ENCODE measurements at places on chromosomes 5 and 9.

DNA sequence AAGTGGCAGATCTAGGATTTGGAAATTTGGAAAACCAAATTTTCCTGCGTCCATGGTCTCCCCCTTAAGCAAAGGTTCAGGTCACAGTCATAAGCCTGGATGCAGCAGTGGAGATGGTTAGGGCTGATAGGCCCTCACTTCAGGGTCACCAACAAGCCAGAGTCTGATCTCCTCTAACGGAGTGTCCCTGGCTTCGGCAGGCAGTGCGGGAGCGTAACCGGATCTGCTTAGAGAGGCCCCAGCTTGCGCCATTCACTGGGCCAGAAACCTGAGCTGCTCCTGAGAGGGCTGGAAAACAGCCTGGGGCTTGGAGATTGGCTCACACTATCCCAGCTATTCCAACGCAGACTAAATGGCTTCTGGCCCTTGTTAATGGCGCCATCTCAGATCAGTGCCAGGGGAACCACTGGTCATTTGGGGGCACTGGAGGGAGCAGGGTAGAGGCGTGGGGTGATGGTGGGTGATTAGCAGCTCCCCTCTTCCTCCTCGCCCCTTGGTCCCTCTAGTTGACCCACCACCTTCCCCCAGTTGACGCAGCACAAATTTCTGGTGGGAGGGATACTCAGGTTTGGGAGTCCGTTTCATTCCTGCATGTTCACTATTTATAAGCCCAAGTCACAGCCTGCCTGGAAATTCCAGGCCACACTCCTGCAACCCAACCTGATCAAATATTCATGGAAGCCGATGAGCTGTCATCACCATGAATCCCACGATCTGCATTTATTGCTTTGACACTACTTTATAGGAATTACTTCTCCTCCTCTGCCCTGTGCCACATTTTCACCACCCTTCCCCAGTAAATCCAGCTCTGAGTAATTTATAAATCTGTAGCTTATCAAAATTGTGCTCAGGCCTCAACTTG lies 134.6 kb upstream of the CPEB4 start:
- no peak for DNase-seq

GRCh38 chr5:10862085-10862484 lies 101.1 kb upstream of the DAP start:
- DNase-seq: peak; percentile 29

- DNase-seq: no peak
Observed at GRCh38 chr5:169168280-169168679, 132.7 kb downstream of the SLIT3 start.

DNA sequence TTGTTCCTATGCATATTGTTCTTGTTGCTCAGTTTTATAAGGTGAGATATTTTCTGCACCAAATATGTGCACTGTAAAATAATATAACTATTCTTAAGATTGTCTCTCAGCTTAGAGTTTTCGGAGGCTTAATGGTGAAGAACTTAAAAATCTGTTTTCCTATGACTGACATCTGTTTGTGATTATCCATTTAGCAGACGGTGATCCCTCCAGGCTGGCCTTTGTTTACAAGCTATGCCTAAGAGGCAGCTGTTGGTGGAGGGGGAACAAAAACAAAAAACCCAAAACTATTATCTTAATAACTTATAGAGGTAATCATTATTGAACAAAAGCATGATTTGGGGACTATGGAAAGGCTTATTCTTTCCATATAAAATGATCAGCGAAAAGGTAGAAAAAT lies 658 bp downstream of the PDCD1LG2 start:
- DNase-seq: no peak

DNA sequence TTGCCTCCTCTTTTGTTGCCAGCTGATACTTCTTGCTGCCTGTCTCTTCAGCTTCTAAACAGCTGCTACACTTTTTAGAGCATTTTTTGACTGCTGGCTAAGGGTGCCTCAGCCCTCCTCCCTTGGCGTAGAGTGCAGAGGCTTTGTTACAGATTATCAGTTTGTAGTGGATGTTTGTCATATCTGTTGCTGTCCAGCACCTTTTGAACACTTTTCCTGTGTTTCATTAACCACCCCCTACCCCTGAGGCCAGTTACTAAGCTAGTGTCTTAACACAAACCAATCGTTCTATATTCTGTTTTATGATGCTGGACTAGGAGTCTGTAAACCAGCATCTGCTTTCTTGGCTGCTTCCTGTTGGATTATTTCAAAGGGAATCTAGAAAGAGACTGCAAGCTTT lies 441.5 kb downstream of the DNAH5 start:
- no peak for DNase-seq

GRCh38 chr5:6652025-6652424 lies 18.8 kb downstream of the SRD5A1 start:
- no peak for DNase-seq

- DNase-seq: peak; percentile 34
Observed at GRCh38 chr9:136665111-136665703, 2.5 kb downstream of the EGFL7 start.

DNA sequence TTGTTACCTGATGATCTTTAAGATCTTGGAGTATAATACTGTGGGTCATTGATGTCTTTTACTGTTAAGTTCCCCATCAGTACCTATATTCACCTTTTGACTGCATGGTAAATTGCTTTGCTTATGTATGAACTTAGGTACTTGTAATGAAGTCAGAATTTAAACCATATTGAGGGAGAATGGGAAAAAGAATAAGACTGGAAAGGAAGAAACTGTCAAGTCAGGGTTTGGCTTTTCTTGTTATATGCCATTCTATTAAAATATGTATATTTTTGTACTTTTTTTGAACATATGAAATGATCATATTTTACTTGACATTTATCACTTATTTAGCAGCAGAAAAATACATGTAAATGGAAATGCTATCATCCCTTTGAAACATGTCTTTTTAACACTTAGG lies 58.6 kb downstream of the KIAA1958 start:
- DNase-seq: no peak

DNA sequence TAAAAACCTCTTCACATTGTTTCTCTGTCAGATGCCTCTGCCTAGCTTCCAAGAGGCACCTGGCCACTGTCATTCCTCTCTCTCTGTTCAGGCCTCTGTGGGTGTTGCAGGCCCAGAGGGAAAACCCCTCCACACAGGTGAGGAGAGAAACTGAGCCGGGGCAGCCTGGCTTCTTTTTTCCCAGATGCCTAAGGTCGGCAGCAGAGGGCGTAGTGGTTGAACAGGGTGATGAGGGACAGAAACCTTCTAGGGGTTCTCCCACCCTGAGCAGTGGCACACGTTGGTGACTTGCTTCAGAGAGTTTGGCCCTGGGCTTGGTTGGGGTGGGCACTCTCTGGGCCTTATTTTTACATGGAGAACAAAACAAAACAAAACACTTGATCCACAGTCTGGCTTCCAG lies 12.2 kb downstream of the IL9 start:
- DNase-seq: no peak

DNA sequence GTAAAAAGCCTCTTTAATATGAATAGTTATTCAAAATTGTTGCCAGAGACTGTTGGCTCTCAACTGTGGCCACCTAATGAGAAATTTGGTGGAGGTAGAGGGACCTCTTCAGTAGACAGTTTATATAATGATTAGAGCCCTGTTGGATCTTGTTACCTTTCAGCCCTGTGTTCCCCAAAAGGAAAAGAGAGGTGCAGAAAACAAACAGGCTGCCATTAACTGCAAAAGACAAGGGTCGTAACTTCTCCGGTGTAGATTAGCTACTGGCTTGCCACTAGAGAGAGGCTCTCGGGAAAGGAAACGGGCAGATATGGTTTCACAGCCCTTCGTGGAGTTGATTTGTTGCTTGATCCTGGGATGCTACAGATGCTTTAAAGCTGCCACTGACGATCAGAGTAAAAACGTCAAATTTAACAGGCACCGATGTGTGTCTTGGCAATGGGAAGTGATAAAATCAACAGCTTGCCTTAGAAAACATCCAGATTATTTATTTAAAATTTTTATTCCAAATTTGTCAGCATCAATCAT lies 7.8 kb downstream of the FST start:
- DNase-seq: no peak

- no peak for DNase-seq
Observed at GRCh38 chr9:21559402-21560280, 77.5 kb upstream of the IFNE start.

GRCh38 chr9:78954286-78954685 lies 617.5 kb upstream of the TLE4 start:
- DNase-seq: no peak

DNA sequence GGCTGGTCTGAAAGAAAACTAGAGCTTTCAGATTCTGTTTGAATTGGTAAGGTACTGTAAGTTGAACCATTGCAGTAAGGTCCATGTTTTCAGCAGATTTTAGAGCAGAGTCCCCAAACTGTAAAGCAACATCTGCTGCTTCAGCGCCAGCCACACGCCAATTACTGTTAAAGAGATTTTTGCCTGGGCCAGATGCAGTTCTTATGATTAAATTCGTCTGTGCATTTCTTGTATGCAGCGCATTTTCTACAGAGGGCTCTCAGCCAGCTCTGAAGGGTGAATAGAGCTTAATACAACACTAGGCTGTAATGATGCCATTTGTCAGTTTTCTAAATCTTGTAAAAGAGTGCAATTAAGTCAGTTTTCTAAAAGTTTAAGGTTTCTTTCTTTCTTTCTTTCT lies 246.3 kb downstream of the COX7C start:
- DNase-seq: no peak

DNA sequence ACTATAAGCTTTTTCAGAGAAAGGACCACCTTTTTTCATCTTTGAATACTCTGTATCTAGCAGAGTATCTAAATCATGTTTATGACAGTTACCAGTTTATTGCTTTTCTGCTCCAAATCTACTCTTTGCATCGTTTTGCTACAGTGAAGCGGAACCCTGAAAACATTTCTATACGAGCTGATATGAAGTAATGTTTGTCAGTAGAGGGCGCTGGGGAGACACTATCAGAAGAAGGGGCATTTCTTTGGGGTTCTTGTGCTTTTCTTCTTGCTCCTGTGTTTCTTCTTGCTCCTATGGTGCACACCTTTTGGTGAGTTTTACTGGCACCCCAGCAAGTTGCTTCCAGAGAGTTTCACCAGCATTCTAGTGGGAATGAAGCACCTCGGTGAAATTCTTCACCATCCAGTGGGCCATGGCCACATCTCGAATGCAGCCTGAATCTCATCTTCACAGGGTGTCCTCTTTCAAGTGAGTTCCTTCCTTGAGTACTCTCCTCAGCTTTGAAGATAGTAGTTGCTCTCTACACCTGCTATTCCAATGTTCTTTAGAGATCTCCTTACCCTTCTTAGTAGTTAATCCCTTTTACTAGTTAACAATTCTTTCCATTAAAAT lies 98.4 kb downstream of the FGF1 start:
- peak; percentile 30 for DNase-seq

DNA sequence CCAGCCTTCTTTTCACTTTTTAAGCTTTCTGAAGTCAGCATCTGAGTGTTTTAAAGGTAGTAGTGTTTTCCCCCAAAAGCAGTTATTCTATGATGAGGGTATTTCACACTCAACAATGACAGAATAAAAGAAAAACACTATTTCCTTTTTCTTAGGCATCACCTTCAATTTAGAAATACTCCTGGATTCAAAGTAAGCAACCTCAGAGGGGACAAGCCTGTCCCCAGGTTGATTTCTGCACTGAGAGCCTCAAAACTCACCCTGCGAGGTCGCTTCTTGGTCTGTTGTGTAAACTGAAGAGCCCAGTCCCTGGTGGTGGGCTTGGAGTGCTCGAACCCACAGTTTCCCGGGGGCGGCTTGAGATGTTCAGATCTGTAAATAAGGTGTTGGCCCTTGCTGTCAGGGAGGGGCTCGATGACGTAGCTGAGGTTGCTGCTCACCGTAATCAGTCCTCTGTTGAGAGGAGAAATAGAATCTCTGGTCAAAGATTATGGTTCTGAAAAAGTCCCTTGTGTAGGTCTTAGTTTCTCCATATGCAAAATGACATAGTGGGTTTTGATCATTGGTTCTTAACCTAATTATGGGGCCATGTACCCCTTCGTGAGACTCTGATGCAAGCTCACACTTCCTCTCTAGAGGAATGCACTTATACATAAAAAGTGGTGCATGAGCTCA lies 55.9 kb downstream of the ADAM19 start:
- no peak for DNase-seq

- DNase-seq: peak; percentile 10
Observed at GRCh38 chr5:164358531-164359259, 853.3 kb downstream of the MAT2B start.
